ENCODE measurements at places on chromosomes 11 and 22. TPM values are rescaled to one million over a fixed set of nuclear protein-coding genes. Genes with fewer than 3 reads are reported as not detected.

The GP1BB gene
- total RNA-seq: 24.8 TPM

The TRIM6 gene
- 0.25 TPM for total RNA-seq

The NRIP3 gene
- 16.7 TPM for total RNA-seq

The OR6Q1 gene
- not detected for total RNA-seq

The OR8G1 gene
- not detected for total RNA-seq

The CCT8L2 gene
- total RNA-seq: not detected
